Iris pigment epithelial cell (primary cell): ENCODE measurements at places on chromosomes 6 and 20.
A peak's percentile ranks its signal among the peaks of the same experiment; 100 is the strongest.

DNA sequence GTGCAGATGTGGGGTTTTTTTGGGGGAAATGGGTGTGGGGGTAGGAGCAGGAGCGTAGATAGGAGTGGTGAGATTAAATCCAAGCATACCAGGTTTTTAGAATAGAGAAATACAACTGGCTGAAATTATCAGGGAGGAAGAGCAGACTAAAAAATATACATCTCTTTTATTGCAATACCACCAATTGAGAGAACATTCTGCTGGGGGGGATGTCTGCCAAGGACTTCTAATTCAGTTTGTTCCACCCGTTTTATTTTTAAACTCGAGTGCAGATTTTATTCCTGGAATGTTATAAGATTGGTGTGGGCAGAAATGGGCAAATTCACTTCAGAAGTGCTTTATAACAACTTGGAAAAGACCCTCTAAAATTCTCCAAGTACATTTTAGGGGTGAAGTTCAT is 192.7 kb downstream of the GMPR start:
- no peak for DNase-seq

DNA sequence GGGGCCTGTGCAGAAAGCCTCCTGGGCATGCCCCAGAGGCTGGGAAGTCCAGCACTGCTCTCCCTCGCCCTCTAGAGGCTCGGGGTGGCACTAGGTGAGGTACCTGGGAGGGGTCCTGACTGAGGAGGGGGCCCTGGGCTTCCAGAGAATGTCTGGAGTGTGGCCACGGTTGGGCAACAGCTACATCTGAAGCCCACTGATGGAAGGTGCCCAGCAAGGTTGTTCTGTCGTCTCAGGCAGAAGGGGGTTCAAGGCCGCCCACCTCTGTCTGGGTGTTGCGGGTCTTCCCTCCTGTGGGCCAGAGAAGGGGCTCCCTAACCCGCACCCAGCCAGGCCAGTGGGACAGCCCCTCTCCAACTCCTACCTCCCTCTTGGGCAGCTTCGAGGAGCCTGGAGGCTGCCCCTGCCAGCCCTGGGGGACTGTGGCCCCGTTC is 11.4 kb upstream of the VEGFA start:
- DNase-seq: no peak

- DNase-seq: no peak
These were observed at the start of gene CDC40 for GRCh38 chr6:110180228-110181008. Gene CDC40, plus strand, starts transcription at chr6:110180427. Its CDS starts 18 bp downstream, at chr6:110180445.

DNA sequence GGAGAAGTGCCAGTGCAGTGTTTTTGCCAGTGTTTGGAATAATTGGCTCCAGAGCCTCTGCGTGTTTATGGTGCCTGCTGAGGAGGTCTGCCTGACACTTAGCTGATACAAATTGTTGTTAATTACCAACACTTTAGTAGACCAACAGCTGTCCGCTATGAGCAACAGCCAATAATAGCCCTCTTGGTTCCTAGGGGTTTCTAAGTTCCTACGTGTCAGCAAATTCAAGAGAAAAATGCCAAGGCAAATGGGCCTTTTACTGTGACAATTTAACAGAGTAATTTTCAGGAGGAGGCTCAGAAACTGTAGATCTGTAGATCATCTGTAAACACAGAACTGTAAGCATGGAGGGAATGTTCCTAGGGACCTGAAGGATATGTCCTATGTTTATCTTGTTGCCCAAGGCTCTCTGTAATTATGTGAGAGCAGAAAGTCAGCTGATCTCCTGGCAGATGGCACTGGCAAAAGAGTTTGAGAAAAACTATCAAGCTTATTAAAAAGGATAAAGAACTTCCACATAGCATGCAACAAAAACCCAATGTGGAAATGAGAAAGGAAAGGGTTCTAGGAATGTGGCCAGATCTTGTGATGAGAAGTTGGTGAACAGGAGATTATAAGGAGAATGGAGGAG is 157.7 kb downstream of the GJA1 start:
- DNase-seq: no peak

DNA sequence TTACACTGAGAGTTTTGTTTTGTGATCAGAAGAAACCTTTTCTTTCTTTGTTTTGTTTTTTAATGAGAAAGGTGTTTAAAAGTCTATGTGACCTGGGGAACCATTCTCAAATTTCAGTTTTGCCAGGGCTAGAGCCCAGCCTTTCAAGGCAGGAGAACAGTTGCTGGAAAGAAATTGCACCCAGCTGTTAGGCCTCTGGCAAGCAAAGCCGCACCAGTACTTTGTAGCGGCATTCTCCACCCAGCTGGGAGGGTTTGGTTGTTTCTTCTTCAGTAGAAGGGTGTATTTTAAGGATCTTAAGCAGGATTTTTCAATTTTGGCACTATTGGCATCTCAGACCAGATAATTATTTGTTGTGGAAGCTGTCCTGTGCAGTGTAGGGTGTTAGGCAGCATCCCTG is 16.6 kb upstream of the MAPK13 start:
- DNase-seq: no peak

DNA sequence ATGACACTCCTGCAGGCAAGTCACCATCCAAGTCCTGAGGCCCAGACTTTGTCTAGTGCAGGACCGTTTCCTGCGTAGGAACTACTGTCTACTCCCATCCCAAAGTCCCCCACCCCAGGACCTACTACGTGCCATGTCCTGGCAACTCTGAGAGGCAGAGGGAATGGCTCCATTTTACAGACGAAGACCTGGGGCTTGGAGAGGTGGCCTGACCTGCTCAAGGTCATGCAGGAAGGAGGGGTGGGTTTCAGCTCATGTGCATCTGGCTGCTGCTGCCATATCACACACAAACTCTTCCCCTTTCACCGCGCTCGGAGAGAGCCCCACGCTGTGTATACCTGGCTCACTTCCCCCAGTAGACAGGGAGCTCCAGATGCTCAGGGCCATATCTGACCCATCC is 1.2 kb upstream of the NOL4L start:
- no peak for DNase-seq

GRCh38 chr20:2918096-2919049 is 45.1 kb downstream of the PTPRA start:
- no peak for DNase-seq

DNA sequence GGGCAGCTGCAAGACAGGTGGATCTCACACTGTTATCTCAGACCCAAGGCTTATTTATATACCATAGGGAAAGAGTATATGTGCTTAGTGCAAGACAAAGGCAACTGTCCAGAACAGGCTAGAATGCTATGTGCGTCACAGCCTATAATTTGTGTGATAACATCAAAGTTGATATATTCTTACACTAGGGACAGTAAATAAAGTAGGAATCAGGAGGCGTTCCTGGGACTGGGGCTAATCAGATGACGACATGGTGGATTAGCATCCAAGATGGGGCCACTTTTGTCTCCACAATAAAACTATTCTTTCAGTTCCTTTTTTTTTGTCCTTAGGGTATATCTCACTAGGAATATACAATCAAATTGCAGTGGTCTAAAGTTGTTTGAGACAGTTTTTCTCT is 54.9 kb upstream of the IER3 start:
- DNase-seq: peak; percentile 55

DNA sequence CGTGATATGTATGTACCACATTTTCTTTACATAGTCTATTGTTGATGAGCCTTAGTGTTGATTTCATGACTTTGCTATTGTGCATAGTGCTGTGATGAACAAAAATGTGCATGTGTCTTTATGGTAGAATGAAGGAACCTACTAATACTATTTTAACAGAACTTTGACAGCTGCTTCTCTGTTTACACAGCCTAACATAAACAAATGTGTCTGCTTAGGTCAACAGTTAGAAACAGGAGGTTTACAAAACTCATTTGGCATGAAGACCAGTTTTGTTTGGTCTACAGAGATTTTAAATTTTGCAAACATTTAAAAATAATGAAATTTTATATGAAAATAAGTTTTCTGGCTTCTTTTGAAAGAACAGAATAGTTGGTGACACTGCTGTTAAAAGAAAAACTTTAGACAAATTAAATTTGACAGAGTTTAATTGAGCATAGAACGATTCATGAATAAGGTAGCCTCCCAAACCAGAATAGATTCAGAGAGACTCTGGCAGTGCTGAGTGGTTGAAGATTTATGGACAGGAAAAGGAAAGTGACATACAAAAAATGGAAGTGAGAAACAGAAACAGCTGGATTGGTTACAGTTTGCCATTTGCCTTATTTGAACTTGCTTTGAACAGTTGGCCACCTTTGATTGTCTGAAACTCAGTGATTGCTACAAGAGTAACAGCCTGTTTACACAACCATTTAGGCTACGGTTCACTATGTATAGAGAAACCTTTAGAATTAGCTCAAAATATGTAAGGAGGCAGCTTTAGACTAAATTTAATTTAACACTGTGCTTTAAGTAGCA is 715.8 kb upstream of the HS3ST5 start:
- no peak for DNase-seq

- DNase-seq: no peak
These were observed 135.4 kb downstream of the MTFR2 start for GRCh38 chr6:136114661-136115060.

- DNase-seq: peak; percentile 95
These were observed at the start of gene TTK for GRCh38 chr6:80004173-80005072. Gene TTK, plus strand, starts transcription at chr6:80004649. Its CDS starts 1,195 bp downstream, at chr6:80005844.

GRCh38 chr20:24501764-24502556 is 32.5 kb downstream of the SYNDIG1 start:
- peak; percentile 5 for DNase-seq

DNA sequence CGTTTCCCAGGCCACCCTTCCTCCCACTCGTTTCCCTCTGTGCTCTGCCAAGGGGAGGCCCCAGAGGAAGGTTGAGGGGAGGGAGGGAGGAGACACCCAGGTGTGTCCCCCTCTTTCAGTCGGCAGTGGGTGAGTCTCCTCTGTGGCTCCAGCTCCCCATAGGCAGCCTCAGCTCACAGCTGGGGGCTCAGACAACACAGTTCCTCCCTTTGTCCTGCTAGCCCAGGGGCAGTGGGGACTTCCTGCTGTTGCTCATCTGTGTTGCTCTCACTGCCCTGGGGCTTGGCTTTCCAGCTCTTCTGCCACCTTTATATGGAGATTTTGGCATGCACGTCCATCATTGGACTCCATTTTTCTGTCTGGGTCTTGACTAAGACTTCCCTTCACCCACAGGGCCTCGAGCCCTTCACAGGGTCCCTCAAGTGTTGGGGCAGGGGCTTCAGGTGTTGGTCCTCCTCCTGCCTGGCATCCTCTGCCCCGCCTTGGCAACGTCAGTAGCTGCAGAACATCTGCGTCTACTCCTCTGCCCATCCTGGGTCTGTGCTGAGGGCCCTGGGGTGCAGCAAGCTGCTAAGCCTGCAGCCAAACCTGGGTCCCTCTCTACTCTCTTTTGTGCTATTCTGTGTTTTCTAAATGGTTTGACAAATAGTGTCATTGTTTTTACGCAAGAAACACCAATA is 190.6 kb upstream of the PMEPA1 start:
- no peak for DNase-seq
